ENCODE measurements at places on chromosomes 11 and 22.

DNA sequence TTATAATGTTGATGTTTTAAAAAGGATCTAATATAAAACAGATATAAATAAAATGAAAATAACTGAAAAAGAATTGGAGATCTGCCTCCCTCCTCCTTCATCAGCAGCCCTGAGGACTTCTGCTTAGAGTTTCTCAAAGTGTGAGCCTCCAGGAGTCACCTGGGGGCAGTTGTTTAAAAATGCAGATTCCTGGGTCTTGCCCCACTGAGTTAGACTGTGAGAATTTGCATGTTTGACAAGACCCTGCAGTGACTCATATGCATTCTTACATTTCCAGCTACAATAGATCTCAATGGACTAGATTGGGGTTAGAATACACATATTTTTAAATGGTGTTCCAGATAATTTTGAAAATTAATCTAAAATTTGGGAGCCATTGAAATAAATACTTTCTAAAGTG is 798 bp upstream of the OOSP3 start:
- no peak for DNase-seq

DNA sequence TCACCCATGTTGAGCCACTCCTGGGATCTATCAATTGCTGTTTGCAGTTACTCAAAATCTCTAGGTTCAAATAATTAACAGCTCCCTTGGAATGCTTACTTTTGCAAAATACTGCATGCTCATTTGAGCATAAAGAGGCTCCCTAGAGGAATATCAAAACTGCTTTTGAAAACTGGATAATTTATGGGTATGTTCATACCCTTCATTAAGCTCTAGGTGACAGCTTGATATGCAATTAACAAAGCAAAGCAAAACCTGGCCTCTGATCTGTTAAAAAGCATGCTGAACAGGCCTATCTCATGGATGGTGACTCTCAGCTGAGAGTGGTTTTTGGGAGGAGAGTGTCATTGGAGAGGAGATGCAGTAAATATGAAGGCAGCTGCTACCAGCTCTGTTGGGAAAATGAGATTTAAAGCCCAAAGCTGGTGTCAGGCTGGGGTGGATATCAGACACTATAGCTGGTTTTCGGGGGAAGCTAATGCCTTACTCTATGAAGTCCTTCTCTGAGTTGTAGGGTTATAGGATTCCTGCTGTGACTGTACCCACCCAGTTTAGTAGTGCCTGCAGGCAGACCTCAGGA is 110.9 kb downstream of the RASSF10 start:
- no peak for DNase-seq

DNA sequence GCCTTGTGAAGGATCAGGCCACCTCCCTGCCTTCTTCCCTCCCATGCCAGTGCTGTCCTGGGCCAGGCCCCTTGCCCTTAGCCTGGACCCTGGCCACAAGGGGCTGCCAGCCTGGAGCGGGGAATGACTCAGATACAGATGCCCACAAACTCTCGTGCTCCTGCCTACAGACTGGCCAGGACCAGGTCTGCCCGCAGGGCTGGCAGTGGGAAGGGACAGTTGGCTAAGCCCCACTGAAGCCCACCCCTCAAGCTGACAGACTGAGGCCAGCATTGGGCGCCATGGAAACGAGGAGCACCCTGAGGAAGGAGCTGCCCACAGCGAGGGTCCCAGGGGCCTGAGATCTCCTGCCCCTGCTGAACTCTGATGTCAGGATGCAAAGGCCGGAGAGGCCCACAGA is 14.1 kb downstream of the SCUBE1 start:
- no peak for DNase-seq

DNA sequence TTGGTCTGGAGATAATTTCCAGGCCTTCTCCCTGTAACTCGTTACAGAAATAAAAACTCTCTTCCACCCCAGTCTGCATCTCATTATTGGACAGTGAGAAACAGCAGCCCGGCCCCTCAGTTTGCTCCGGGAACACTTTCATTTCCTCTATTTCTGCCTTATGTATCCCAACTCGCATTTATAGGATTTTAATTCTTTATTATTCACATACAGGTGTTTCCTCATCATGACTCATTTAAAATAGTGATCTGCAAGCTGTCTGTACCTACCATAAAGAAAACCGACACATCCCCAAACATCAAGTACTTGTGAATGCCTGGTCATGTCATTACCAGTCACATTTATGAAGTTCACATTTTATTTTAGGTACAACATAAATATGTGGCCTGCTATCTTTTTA is 42.8 kb downstream of the PIWIL3 start:
- no peak for DNase-seq

DNA sequence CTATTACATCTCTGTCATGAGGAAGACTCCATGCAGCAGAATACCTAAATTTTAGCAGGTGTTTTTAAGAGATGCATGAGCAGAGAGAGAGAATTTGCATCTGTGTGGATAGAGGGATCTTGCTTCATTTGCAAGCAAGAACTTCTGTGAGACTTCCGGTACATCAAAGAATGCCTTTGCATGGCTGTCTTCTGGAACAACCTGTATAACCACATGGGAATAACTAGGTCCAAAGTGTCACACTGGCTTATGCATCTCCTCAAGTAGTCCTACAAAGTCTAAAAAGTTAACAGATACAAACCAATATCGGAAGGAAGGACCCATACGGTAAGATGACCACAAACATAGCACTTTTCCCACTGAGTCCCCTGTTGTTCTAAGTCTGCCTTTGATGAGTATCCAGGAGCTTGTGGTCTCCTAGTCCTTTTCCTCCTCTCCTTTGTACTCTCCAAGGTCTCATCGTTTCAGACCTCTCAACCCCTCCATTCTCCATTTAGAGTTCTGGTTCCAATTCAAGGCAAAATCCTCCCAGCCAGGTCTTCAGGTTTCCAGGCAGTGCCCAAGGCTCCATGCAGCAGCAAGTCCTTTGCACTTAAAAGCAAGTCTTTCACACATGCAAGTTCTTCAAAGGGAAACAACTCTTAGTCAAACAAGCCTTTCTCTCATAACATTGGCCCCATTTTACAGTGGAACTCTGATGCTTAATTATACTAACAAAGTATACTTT is 581.7 kb upstream of the ARHGAP42 start:
- DNase-seq, result no peak

GRCh38 chr11:8098361-8098760 is 17.4 kb downstream of the TUB start:
- DNase-seq, result no peak

GRCh38 chr11:122979815-122980595 is 1.6 kb downstream of the BSX start:
- no peak for DNase-seq

DNA sequence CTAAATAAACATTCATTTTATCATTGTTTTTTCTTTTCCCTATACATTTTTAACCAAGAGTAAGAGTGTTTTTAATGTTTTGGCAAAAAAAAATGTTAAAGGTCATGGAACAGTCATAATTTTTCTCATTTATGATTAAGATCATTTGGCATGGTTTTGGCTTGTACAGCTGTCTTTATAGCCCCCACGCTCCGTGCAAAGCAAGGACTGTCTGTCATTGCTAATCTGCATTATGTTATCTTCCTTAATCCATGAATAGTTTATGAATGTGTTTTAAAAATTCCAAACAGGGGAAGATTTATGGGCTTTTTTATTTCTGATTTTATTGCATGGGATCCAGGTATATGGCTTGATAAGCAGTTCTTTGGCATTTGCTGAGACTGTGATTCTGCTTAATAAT is 28.1 kb downstream of the PGM2L1 start:
- no peak for DNase-seq

DNA sequence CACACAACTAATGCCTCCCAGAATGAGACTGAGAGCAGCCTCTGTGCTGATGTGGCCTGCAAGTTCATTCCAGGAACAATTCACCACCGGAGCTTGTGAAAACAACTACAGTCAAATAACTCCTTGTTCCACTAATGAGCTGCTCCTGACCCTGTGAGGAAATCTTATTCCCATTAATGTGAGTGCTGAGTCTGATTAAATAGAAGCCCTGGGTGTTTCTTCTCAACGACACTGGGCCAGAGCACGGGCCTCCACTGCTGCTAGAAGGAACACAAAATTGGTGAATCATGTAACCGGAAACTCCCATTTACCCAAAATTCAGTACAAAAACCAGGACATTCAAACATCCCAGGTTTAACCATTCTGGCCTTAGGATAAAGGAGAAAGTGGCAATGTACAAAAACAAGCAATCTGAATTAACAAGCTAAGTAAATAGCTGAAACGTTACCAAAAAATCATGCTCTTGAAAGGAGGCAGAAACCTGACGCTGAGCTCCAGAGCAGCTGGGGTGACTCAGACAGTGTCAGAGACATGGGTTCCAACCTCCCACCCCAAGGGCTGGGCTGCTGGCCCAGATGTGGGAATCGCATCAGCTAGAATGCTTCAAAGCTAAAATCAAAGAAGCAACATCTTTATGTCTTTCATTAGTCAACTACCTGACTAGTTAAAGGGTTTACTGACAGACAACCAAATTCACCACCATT is 26.7 kb downstream of the SERGEF start:
- DNase-seq, result no peak

DNA sequence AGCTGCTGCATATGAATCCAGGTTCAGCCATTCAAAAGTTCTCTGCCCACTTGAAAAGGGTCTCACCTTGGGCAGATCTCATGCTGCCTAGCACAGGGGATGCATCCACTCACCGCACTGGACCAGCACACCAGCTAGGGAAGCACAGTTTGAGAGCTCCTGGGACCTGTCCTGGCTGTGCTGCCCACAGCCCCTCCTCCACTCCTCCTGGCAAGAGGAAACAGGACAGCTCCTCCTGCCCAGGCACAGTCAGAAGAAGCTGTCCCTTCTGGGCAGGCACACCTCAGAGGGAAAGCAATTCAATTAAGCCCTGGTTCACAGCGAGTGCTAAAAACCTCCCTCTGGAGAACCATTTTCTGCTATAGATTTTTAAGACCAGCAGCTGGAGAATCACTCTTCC is 146.7 kb downstream of the ST3GAL4 start:
- no peak for DNase-seq

DNA sequence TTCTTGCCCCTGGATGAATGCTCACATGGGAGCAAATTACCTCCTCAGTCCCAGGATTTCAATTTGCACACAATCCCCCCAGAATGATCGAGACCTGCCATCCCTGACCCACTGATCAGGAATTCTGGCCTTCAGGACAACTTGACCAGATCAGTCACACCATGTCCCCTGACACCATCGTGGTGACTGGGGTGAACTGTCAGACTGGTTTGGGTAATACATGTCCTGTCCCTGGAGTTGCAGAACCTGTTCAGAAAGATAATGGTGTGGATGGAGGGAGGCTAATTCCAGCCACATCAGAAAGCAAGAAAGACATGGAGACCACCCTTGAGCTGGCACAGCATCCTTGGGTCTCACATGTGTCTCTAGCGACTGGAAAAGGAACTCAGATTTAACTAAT is 57.9 kb upstream of the TOP3B start:
- DNase-seq, result no peak

GRCh38 chr11:128419012-128419767 is 168.2 kb downstream of the ETS1 start:
- no peak for DNase-seq

- no peak for DNase-seq
Measured at GRCh38 chr11:47033439-47033838, 96.9 kb downstream of the CSTPP1 start.

DNA sequence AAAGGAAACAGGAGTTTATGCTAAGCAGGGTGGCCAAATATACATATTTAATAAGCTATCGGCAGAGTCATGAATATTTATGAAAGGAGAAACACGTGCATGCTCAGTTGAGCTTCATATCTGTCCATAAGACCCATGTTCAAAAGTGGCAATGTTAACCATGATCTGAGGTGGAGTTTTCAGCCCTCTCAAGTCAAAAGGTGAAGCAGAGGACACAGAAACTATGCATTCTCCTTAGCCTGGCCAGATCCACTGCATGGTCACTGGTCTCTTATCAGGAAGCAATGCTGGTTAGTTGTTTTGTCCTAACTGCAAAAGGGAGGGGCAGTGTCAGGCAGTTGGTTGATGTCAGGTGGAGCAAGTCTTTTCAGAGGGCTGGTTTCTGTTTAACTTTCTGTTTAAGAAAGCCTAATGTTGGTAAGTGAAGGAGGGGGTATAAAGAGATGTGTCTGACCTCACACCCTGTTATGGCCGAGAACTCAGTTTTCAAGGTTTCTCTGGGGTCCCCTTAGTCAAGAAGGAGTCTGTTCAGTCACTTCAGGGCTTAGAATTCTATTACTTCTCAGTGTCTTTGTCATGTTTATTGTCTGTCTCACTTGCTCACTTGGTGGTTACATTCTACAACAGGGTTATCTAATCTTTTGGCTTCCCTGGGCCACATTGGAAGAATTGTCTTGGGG is 5.5 kb upstream of the SELENOH start:
- DNase-seq, result no peak

- DNase-seq, result no peak
Measured at GRCh38 chr11:14132312-14132711, 169.8 kb downstream of the SPON1 start.

GRCh38 chr11:60647087-60647486 is 52.3 kb upstream of the MS4A8 start:
- no peak for DNase-seq

DNA sequence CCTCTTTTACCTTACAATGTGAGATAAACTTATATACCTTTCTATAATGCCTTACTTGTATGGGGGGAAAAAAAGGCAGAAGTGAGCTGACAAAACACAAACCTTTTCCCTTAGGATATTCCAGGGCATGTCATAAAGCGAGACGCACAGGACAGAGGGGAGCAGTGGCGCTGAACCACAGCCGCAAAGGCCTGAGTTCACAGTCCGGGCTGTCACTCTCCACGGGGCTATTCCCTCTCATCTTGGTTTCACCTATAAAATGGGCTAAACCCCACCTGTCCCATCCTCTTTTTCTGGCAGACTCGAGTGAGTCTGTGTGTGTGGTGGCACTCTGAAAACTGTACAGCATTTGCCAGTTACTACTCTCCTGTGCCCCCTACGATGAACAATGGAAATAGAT is 14.4 kb upstream of the FXYD2 start:
- DNase-seq, result no peak

Data from CD8-positive, alpha-beta memory T cell (primary cell).